ENCODE measurements at places on chromosomes 2 and 18. TPM values are rescaled to one million over a fixed set of nuclear protein-coding genes. Genes with fewer than 3 reads are reported as not detected.

DNA sequence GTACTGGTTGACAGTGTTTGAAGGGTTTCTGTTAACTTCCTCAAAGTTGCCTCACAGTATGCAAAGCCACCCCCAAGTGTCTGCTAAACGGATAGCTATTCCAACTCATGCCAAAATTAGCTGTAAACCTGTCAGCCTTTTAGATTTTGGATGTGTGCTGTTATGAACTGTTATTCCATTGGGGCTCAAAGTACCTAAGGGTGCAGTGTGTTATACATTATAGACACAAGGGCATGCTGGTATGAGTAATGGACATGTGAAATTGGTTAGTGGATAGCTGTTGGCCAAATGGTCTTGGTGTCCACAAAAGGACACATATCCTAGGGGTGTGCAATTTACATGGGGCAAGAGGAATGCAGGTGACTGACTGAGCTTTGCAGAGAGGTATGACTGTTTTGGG, 33.7 kb upstream of the CCBE1 start:
- DNase-seq: no peak

DNA sequence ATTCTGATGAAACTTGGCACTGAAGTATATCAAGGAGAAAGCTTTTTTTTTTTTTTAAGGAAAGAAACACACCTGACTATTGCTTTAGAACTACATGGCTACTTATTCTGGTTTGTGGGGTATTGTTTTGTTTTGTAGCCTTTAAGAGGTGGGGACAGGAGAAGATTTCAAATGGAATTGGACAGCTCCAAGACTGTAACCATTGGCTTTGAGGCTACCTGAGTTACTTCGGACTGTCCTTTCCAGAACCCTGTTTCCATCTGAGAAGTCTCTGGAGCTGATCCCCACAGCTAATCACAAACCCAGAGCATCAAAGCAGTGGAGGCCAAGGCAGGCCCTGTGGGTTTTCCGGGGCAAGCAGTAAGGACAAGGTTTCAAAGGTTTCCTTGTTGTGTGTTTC, 4.7 kb downstream of the CDC42EP3 start:
- DNase-seq: no peak

GRCh38 chr18:27685807-27686412, 491.0 kb downstream of the CDH2 start:
- DNase-seq: no peak

DNA sequence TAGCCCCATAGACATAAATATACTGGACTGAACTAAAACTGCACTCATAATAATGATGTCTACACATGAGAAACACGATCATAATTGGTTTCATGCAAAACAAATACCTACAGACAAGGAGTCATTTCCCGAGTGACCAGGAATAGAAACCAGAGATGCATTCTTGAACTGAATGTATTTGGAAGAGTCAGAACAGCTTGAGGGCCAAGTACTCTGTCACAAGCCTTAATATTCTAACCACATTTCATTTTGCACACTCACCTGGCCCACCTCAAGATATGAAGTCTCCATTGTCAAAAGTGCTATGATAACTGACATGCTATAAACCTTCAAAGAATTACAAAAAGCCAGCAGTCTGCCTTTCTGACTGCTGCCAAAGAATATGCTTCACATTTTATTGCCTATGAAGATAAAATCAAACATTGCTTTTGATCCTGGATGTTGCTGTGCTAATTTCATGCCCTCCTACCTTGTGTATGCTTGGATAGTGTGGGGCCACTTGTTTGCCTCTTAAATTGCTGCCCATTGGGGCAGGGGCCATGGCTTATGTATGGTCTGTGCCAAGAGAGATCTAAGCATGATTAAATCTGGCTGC, 18.9 kb upstream of the ASAP2 start:
- no peak for DNase-seq

- no peak for DNase-seq
Observed at GRCh38 chr18:40450751-40451150, 1504.3 kb upstream of the PIK3C3 start.

DNA sequence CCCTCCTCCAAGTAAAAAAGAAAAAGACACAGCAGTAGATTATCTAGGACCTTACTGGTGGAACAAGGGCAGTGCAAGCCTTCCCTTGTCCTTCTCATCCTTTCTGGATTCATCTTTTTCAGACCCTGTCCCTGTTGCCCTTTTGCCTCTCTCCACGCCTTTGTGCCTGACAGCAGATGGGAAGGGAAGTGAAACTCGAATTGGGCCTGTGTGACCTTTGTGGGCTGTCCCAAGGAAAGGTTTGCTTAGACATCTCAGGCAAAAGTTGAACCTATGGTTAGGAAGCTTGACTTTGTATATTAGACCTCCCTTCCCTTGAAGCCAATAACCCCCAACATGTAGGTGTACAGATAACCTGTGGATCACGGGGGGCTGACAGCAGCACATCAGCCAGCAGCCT, 185.3 kb downstream of the PRKCE start:
- DNase-seq: no peak

DNA sequence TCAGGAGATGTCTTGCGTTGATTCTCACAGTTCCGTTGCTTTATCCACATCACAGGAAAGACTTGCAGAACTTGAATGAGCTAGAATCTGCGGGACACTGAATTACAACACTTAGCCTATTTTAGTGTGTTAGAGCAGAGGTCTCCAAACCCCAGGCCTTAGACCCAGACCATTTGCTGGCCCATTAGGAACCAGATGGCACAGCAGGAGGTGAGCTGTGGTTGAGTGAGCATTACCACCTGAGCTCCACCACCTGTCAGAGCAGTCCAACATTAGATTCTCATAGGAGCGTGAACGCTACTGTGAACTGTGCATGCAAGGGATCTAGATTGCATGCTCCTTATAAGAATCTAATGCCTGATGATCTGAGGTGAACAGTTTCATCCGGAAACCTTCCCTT, 3.8 kb downstream of the MRPL30 start:
- DNase-seq: no peak

DNA sequence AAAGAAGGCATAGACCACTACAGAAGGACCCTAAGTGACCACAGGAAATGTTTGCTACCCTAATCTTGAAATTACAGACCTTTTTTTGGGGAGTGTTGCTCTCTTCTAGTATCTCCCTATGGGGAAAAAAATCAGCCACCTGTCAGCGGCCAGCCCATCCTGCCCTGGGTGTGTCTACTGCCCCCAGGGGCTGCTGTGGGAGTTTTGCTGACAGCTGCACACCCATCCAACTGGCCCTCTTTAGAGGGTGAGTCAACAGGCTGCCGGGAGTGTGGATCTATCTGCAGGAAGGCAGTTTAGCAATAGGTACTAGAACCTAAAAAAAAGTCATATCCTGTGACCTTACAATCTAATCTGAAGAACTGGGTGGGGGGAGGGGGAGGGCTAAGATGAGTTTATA, 796 bp upstream of the DYSF start:
- no peak for DNase-seq

- no peak for DNase-seq
Observed at GRCh38 chr2:119897736-119898395, 115.0 kb upstream of the EPB41L5 start.

DNA sequence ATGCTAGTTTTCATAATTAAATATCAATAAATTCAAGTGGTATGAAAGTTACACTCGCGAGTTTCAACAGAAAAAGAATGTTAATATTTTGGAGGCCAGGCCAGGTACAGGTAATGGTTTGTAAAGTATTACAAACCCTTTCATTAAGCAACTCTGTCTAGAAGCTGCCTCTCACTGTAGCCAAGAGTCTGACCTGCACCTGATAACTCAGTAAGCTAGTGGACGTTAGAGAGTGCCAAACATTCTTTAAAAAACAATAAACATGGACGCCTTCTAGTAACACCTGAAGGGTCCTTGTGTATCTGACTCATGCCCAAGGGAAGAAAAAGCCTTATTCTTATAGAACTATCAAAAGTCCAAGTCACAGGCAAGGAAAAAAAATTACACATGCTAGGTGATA, 70.2 kb downstream of the MBD2 start:
- no peak for DNase-seq

- no peak for DNase-seq
Observed at GRCh38 chr2:38666556-38666910, 619 bp downstream of the GALM start.

Gene PLCL1
- 89.4 TPM for total RNA-seq
